ENCODE measurements at places on chromosomes 7 and 10.
A peak's percentile ranks its signal among the peaks of the same experiment; 100 is the strongest.

DNA sequence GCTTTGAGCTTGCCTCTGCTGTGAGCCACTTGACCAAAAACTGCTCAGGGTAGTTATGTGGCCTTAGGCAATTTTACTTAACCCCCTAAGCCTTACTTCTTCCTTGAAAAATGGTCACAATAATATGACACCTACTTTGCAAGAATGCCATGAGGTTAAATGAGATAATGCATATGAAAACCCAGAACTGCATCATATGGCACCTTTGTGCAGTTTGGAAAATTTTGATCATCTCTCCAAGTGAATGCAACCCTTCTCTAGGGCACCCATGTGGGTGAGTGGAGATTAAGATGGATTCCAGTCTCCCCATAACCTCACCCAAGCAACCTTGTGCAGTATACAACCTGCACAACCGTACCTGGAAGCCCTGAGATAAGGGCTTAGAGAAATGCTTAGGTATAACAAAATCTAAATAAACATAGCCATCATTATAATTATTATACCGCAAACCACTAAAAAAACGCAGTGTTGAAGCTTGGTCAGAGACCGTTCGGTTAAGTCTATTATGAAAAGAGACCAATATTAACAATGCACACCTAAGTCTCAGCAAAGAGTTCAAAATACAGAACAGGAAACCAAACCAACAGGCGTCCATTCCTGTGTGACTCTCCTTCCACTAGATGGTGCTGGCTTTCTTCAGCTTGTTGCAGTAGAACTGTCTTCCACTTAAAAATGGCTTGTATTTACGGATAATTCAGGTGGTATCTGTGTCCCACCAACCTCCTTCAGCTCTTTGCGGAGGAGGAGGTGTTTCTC, 21.0 kb upstream of the ASB15 start:
- DNase-seq, result peak; percentile 41

DNA sequence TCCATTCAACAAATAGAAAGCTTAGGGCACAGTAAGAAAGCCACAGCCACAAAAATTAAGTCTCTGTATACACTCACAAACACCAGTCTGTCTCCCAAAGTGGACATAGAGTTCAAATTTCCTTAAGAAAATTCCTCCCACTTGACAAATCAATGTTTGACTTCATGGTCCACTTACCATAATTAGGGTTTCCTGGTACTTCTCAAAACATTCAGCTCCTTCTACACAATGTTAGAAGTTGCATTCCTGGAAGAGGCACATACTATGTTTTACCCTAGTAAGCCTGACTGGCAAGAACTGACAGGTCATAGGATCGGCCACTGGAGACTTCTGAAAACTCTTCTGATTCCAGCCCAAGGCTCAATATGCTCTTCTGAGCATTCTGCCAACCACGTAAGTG, 70.5 kb downstream of the CPXM2 start:
- DNase-seq, result no peak

- DNase-seq, result peak; percentile 34
These were observed 58.8 kb downstream of the LANCL2 start for GRCh38 chr7:55423891-55424290.

GRCh38 chr7:108120933-108121332, 9.2 kb downstream of the LAMB4 start:
- DNase-seq, result no peak

DNA sequence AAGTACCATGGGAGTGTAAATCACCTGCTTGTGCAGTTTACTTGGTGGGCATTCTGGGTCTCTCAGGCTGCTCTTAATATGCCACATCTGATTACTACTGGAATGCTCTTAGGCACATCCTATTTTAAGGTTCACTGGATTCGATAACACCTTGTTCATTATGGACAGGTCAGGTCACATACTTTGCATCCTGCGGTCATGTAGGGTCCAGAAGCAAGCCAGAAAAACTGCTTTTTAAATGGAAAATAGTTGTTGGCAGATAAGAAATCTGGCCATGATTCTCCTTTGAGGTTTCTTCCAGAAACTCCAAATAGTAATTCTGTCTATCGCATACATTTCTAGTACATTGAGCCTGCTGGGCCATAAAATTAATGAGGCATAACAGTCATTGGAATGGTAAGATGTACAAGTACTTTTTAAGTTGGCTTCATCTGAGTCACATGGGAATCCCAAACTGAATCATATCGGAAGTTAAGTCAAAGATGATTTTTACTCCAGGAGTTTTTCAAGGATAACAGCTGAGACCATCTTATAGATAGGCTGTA, 371.9 kb downstream of the LRRTM3 start:
- DNase-seq, result peak; percentile 2

GRCh38 chr7:91957823-91958222, 17.2 kb downstream of the AKAP9 start:
- DNase-seq, result no peak

- peak; percentile 28 for DNase-seq
These were observed 190.5 kb upstream of the NRP1 start for GRCh38 chr10:33524966-33525365.

DNA sequence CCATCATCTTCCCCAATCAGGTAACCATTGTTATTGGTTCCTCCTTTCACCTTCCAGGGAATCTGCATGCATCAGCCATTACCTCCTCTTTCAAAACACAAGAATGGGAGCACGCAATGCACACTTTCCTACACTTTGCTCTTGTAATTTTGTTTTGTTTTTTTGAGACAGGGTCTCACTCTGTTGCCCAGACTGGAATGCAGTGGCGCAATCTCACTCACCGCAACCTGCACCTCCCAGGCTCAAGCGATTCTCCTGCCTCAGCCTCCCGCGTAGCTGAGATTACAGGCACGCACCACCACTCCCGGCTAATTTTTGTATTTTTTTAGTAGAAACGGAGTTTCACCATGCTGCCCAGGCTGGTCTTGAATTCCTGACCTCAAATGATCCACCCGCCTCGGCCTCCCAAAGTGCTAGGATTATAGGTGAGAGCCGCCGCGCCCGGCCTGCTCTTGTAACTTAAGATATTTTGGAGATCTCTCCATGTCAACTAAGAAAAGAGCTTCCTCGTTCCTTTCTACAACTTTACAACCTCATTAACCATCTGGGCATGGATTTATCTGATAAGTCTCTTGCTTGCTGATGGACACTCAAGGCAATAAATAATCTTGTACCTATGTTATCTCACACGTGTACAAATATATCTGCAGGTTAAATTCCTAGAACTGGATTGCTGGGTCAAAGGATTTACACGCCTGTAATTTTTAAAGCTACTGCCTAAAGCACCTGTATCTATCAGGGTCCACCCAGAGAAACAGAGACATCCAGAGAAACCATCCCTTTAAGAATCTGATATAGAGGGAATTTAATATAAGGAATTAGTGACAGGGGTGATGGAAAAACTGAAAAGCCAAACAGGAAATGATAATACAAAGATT, 4.2 kb downstream of the CYTH3 start:
- no peak for DNase-seq

GRCh38 chr10:48525113-48525512, 79.8 kb downstream of the ARHGAP22 start:
- DNase-seq, result no peak

DNA sequence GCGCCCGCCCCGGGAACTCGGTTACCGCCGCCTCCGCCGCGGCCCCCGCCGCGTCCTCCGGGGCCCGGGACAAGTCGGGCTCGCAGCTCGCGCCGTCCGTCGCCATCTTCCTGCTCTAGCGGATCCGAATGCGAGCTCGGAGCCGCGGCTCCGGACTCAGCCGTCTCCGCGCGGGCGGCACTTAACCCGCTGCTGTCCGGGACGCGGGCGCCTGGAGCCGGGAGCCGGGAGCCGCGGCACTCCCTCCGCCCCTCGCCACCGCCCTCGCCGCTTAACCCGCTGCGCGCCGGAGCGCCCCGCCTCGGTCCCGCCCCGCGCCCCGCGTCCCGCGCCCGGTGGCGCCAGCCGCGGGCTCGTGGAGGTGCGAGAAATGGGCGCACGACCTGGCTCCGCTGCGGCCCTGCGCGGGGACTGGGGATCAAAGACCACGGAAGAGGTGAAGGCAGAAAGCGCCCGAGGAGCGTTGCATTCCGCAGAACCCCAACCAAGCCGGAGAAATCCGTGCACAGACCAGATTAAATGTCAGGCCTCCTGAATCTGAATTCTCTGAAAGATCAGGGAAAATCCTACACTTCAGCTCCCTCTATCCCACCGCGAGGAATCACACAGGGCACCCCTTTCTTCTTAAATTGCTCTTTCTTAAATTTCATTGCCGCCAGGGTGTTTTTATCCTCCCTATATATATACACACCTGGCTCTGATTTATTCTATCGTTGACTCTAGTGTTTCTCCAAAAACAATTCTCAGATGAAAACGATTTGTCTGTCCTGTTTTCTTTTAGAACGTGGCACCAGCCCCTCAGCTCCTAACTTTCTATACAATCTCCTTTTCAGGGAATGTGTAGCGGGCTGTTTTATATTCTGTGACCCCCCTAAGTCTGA, at the start of gene CTTNBP2:
Gene CTTNBP2 (minus strand): TSS at position 132 of the 881 bp plus-strand sequence. CDS start 26 bp downstream, at position 106.
- DNase-seq, result peak; percentile 41

DNA sequence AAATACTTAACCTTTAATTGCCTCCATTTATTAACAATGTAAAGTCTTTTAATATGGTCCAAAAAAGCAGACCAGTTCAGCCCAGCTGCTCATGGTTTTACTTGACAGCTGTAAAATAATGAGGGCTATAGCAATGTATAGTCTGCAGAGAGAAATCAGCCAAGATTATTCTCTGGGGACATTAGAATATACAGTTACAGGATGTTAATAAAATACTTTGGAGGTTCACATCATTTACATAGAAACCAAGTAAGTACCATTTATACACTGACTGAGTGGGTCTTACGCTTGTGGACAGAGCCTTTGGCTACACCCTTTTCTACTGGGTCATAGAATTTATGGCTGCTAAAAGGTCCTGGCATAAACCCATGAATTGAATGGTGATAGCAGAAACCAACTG, 340.7 kb upstream of the CELF2 start:
- DNase-seq, result peak; percentile 50

DNA sequence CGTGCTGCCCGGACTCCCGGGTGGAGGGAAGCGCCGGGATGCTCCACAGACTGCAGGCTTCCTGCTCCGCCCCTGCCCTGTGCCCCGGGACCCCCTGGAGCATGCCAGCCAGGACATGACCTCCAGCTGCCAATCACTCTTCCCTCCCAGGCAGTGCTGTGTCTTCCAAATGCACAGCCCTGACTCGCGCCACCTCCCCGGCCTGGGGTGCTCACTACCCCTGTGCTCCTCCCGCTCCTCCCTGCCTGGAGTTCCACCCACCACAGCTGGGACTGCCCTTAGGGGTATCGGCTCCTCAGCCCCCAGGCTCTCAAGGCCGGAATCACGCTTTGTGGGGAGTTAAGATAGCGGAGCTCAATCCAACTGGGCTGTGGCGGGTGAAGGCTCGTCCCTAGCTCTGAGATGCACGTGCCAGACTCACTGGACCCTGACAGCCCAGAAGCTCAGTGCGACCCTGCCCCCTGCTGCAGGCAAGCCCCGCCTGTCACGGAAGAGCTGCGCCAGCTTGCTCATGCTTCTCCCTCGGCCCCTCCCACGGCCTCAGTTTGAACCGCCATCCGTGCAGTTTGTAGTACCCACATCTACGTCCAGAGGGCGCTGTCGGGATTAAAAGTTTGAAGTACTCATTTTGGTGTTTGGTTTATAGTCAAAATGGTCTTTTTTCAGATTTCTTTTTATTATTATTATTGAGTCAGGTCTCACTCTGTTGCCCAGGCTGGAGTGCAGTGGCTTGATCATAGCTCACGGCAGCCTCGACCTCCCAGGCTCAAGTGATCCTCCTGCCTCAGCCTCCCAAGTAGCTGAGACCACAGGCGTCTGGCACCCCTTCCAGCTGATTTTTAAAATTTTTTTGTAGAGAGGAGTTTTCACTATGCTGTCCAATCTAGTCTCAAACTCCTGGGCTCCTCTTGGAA, 142.5 kb upstream of the TCERG1L start:
- DNase-seq, result peak; percentile 68

DNA sequence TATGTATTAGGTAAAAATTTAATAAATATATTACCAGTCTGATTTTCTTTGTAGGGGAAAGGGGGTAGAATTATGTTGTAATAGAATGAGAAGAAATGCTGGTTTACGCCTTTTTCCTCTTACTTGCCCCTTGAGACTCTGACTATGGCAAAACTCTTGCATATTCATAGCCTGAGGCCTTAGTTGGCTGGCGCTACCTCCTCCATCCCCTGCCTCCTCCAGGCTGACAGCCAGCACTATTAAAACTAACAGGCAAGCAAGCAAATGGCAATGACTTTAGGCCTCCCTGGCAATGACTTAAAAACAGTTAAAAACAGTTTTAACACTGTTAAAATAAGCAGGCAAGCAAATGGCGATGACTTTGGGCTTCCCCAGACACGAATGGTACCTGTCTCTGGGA, 14.4 kb downstream of the PKD2L1 start:
- DNase-seq, result no peak

DNA sequence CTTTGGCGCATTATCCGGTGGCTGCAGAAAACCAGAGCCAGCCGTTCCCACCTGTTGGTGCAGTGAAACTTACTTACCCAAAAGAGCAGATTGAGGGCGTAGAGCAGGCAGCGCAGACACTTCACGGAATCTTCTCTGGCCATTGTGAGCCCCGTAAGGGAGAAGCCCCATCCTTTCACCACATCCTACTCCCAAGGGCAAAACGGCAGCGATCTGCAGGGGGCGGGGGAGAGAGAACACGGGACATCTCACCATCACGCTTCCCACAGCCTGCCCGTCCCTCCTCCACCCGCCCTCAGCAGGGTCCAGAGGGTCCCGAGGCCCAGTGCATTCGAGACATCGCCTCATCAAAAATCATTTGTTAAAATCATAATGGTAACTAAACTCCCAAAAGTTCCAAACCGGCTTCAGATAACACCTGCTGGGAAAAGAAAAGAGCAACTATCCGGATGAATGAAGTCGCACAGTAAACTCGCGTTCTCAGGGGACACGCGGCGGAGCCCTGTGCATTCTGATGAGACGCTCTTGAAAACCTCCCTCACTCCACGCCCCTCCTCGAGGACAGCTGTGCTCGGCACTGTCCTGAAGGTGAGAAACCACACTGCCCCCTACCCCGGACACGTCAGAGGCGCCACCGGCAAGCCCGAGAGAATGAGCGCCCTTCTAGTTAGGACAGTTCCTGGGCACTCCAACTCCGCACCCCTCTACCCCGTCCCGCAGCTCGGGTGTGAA, 1.2 kb downstream of the TSPAN12 start:
- DNase-seq, result peak; percentile 2

- DNase-seq, result no peak
These were observed 979 bp upstream of the NODAL start for GRCh38 chr10:70442332-70442988.

GRCh38 chr10:70676511-70676910, 4.2 kb downstream of the ADAMTS14 start:
- DNase-seq, result no peak
